ENCODE measurements at places on chromosomes 7 and 10.

GRCh38 chr10:124222318-124222987, 129.1 kb upstream of the CHST15 start:
- peak; percentile 1 for DNase-seq

GRCh38 chr7:38232502-38233366, 40.7 kb downstream of the TARP start:
- DNase-seq: peak; percentile 26

DNA sequence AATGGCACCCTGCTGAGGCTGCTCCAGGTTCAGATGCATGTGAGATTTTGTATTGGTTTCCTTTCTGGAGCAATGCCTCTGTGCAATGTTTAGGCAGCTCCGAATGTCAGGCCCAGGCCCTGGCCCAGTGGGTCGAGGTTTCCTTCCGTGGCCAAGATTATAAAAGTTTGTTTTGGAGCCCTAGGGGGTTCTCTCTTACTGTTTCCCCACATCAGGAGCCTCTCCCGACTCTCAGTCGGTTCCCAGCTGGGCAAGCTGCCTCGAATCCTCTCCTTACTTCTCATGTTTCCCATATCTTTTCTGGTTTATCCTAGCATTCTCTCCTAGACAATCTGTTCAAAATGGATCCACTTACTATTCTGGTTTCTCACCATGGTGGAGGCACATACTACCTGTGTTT, 11.0 kb downstream of the TMEM140 start:
- no peak for DNase-seq

GRCh38 chr10:28285816-28286215, 17.0 kb downstream of the MPP7 start:
- no peak for DNase-seq

- DNase-seq: no peak
Measured at GRCh38 chr10:111035542-111035941, 41.3 kb upstream of the ADRA2A start.

GRCh38 chr10:99775850-99776249, 6.6 kb upstream of the ABCC2 start:
- peak; percentile 59 for DNase-seq

DNA sequence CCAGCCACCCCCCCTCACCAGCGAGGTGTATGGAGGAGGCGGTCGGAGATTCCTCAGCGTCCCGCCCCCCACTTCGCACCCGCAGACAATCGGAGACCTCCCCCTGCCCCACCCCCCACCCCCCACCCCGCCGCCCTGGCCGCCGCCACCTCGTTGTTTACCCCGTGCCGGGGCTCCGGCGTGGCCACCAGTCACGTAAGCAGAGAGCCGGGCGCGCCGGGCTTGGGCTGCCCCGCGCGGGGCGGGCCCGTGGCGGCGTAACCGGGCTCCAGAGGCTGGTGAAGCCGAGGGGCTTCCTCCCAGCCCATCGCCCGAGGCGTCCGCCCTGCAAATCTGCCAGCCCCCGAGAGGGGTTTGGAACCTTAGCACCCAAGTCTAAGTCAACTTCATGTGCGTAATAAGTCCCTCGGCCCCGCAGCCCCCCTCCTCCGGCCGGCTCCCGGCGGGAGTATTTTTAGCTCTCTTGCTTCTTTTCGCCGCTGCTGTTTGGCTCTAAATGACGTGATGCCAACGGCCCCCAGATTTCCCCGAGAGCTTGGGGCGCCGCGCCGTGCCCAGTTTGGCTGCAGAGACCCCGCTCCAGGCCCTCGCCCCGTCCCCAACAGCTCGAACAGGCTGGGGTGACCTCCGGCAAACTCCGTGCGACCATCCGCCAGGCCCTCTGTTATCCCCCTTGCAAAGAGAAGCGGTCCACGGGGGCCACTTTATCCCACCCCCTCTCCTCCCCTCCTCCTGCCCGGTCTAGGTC, 2.7 kb downstream of the MXI1 start:
- no peak for DNase-seq

DNA sequence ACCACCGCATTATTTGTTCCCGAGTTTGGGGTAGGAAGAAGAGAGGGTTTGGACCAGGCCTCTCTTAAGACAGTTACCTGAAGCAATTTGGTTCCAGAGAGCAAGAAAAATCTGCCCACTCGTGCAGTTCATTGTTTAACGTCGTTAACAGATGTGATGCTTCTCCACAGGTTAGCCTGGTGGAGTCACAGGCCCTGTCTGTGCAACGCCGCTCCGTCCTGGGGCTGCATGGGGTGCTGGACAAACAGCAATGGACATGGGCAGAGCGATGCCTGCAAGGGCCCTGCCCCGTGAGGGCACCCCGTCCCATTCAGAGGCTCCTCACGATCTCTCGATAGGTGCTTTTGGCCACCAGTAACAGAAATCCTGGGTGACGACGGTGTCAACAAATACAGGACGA, 9.7 kb downstream of the FOXL3 start:
- no peak for DNase-seq

DNA sequence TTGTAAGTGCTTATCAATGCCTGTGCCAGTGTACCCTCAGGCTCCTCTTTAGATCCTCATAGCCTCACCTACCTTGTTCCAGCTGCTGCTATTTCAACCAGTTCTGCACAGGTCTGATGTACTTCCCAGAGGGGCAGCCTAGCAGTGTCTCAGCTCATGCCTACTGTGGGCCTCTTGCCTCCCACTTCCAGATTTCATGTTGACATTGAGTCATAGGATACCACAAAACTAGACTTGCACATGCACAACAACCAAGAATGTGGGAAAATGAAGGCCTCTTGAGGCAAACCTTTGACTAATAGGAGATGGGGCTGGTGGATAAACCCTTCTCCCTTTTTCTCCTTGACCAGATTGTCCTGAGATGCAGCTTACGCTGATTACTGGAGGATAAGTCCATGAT, 31.0 kb downstream of the PON3 start:
- DNase-seq: peak; percentile 70
